ENCODE measurements at places on chromosomes 3 and 15.

GRCh38 chr3:12395349-12396012 is 88.8 kb upstream of the TSEN2 start:
- no peak for DNase-seq

GRCh38 chr15:82551646-82552247 is 11.5 kb upstream of the RPS17 start:
- DNase-seq, result no peak

GRCh38 chr3:17747174-17747889 is 4.9 kb upstream of the TBC1D5 start:
- DNase-seq, result no peak

DNA sequence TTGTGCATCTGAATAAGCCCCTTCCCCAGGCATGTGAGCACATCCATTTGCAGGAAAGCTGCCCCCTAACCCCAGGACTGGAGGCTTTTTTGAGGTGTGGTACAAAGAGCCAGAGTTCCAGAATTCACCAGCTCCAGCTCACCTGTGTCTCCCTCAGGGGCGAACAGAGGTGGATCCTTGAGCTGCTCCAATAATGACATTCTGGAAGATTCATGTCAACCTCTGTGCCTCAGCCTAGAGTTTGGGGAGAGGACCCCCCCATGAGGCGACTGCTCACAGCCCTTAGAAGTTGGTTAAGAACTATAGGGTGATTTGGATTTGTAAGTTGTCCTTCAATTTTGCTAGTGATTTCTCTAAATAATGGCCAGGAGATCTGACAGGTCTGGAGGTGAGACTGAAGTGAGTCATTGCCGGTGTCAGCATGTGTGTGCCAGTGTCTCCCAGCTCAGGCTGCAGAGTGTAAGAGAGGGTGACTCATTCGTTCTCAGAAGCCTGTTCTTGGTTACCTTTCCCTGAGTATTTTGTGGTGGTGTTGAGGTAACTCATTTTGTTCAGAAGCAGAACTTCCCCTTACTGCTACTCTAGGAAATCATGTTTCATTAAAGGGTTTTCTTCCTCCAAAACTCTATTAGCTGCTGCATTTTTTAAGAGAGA is 136.9 kb upstream of the TOPAZ1 start:
- no peak for DNase-seq

DNA sequence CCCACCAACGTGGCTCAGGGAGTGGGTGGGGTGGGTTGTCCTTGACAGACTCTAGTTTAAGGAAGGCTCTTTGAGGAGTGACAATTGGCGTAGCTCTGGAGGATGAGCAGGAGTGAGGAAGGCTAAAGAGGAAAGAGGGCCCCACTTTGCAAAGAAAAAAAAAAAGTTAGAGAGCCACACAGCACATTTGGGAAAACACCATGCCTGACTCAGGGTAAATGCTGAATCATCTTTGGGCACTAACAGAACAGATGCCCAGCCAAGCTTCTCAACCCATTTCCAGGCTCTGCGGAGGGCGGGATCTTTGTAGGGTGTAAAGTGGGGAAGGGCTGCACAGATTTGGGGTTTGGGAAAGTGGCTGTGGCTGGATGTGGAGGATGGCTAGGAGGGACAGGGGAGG is 179.1 kb upstream of the RGMA start:
- DNase-seq, result no peak

DNA sequence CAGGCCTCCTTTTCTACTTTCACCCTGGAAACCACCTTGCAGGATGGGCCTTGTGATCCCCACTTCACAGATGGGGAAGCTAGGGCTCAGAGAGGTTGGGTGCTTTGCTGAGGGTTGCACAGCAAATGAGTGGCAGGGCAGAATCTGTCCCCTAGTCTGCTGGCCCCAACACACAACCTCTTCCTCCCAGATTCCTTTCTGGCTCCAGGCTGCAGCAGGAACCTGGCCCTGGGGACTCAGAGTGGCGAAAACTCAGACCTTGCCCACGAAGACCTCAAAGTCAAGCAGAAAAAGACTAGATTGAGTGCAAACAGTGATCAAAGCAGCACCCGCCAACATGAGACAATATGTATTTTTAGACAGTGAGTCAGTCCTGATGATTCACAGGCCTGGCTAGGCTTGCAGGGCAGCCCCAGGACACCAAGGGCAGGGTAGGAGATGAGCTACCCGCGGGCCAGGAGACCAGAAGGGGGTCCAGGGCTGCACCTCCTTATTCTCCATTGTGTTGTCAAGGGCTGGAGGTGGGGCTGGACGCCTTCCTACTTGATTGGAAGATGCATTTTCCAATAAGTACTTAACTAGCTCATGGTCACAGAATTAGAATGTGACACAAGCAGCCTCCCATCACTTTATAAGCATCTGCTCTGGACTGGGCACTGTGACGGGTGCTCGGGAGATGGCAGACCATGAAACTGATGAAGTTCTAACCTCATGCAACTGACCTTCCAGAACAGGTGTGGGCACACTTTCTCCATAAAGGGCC is 23.9 kb downstream of the GOLGA6L2 start:
- DNase-seq, result no peak

DNA sequence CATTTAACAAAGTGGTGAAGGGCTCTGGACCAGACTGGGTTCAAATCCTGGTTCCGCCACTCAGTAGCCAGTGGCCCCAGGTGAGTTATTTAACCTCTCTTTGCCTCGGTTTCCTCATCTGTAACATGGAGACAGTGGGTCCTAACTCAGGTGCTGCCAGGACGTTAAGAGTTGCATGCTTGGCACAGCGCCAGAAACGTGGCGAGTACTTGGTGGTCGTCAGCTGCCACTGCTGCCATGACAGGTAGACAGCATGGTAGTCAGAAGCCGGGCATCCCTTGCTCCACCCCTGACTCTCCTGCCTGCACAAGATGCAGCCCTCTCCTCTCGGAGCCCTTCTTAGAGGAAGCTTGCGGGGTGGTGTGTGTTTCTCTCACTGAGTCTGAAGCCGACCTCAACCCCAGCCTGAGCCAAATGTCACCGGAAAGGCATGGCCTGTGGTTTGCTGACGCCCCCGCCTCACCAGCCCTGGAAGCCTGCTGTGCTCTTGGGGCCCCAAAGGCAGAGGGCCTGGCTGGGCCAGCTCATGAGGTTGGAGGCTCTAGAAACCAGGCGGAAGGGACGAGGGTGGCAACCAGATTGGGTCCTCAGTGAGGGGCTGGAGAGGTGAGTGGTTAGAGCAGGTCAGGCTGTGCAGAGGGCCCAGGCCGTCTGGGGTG is 160.8 kb upstream of the TLE3 start:
- peak; percentile 59 for DNase-seq

- no peak for DNase-seq
Measured at GRCh38 chr3:126202276-126202675, 21.9 kb upstream of the ALDH1L1 start.

DNA sequence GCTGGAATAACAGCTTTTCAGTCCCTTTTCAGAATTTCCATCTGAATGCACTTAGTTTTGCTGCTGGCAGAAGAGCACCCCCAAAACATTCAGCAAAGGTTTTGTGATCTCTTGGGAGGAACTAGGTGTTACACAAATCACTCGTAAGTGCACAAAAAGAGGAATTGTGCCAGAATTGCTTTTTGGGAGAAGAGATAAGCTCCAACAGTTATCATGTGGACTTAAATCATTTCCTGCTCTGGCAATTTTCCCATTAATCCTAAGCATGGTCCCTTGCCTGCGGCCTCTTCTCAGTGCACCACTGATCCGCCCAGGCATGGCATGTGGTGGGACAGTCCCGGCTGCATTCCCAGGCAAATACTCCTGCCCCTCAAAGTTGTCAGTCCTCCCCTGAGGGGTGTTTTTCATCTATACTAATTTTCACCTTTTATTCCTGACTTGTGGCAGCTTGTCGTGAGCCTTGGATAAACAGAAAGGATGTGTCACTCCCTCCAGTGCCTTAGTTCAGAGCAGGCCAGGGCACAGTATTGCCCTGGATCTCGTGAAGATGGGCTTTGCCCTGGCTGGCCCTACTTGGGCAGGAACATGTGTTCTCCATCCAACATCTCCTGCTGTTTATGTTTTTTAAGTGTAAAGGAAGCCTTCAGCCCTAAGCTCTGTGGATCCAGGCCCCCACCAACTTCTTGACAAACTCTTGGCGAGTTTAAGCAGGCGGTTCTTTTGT is 44.6 kb upstream of the VILL start:
- DNase-seq, result no peak

GRCh38 chr3:17494117-17494809 is 248.2 kb downstream of the TBC1D5 start:
- no peak for DNase-seq

GRCh38 chr15:101534376-101534970 is 45.0 kb upstream of the PCSK6 start:
- DNase-seq, result no peak

GRCh38 chr15:44136991-44137477 is 58.0 kb downstream of the FRMD5 start:
- no peak for DNase-seq

DNA sequence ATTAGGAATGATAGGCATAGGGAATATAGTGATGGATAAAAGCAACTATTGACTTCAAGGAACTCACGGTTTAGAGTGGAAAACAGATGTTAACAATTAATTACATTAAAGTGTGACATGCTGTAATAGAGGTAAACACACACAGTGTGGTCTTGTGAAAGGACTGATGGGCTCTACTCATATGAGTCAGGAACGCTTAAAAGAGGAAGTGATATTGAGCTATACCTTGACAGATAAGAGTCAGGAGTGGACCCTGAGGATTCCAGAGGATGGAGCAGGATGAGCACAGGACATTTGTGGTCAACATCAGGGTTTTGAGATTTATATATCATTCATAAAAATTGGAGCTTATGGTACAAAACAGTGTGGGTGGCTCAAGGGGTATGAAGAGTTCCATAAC is 11.0 kb downstream of the EXOG start:
- DNase-seq, result no peak

GRCh38 chr15:39078026-39078425 is 502.9 kb upstream of the THBS1 start:
- DNase-seq, result no peak

DNA sequence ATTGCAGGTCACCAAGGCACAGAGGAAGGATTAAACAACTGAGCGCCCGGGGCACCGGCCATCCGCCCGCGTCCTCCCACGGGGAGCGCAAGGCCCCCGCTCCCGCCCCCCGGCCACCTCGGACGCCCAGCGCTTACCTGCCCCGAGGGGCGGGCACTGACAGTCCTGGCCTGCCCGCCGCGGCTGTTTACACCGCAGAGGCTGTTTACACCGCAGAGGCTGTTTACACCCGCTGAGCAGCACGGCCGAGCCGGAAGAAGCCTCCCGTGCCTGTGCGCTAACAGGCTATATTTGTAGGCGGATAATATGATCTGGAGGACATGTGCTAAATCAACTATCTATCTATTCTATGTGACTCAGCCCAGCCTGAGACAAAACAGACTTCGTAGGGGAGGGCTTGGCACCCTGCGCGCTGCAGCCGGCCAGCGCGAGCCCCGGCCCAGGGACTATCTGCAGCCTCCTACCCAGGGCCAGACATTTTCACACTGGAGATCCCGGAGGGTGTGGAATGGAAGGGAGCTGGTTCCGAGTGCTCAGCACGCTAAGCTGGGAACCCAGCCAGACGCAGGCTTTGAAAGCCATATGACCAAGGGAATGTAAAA is at the start of gene LRRC2:
LRRC2 (minus strand) TSS at position 263 of the 602 bp plus-strand sequence. CDS start 14,711 bp downstream, outside the sequence.
- DNase-seq, result peak; percentile 60

- DNase-seq, result no peak
Measured at GRCh38 chr3:144413068-144413467, 441.4 kb downstream of the DIPK2A start.

DNA sequence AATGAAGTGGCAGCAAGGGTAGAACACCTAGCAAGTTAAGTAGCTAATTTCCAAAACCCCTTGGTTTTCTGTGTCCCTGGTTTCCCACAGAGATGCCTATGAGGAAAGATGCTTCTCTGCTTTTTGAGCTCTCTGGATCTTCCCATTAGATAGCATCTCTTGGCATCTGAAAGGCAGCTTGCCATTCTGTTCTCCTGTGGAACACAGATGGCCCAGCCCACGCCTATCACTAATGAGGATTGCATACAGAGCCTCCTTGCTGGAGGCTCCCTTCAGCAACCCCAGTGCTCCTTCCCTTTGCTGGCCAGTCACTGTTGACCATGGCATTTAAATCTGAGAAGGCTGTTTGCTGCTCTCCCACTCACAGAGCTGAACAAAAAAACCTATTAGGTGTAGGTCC is 34.4 kb upstream of the ETV5 start:
- no peak for DNase-seq

GRCh38 chr15:66374179-66374578 is 12.5 kb upstream of the MAP2K1 start:
- DNase-seq, result no peak

DNA sequence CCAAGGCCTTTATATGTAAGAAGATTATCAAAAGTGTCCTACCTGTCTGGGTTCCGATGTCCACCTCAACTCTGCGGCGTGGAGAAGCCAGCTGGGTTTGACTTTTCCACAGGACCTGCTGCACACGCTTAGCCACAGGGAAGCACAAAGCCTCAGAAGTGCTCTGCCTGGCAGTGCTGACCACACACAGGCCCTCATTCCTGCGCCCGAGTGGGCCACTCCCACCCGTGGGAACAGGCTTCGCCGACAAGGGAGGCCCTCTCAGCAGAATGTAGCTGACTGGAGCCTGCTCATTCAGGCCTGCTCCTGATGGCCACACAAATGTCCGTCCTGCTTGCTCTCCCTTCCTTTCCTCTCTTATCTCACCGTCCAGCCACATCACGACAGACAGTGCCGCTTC is 221.4 kb upstream of the LRRN1 start:
- DNase-seq, result no peak

- DNase-seq, result no peak
Measured at GRCh38 chr3:168618827-168619470, 523.2 kb upstream of the GOLIM4 start.

DNA sequence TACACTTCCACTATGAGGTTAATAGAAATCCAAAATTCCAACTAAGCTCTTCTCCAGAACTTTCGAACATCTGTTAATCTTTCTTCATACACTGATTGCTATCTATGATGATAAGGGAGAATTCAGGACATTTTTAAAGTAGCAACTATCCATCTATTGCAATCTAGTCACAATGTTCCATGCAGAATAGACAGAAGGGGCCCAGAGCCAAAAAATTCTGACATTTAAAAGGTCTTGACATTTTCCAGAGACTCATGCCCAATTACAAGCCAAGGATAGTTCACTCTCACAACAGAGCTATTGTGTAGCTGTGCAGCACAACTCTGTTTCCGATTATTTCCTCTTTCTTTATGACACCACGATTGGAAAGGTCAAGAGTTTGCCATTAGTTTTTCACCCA is 999.7 kb upstream of the ALCAM start:
- no peak for DNase-seq

- DNase-seq, result peak; percentile 83
Measured at GRCh38 chr3:185328324-185329004, 34.5 kb upstream of the MAP3K13 start.

DNA sequence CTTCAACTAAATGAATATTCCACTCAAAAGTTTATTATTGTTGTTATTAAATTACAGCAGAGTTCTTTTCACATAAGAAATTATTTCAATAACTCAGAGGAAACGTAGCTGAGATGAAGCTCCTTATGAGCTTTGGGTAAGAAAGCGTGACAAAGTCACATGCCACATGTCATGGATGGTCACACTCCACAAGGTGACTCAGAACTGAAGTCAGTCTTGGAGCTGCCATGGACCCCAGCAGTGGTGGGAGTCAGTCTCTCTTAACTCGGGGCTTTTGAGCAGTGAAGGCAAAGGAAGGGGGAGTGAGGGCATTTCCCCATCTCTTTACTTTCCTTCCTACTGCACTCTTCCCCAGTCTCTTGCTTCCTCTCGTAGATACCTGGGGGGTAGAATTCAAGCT is 87.5 kb upstream of the FAM3D start:
- DNase-seq, result no peak
